Neural progenitor cell (in vitro differentiated cells): ENCODE measurements at places on chromosomes 6 and 20. TPM values are rescaled to one million over a fixed set of nuclear protein-coding genes. Genes with fewer than 3 reads are reported as not detected.

DNA sequence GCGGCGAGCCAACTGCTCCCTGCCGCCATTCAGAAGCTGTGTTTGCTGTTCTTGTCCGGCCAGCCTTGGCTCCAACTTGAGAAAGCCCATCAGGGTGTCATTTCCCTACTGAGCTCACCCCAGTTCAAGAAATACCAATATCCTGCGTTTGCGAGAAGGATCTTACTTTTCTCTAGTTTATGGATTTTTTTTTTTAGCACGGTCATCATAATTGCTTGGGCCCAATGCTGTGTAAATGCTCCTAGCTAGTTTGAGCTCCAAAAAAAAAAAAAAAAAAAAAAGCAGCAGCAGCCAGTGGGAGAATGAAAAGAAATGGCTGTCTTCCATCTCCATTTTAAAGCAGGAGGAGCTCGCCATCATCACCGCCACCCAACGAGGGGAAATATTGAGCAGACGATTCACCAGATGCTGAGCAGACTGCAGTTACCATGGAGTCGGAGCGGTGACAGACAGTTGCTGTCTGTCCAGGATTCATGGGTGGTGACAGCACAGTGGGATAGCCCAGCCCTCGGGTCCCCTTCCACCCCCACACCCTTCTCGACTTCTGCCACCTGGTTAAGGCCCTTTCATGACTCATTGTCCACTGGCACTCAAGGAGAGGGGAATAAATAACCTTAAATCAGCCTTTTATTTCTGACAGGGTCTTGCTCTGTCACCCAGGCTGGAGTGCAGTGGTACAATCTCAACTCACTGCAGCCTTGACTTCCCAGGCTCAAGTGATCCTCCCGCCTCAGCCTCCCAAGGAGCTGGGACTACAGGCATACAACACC lies 132.4 kb upstream of the SNX9 start:
- DNase-seq, result no peak

The SRMS gene
- total RNA-seq, result not detected in 2 replicates

The KIF3B gene
- total RNA-seq, result 16.8 and 20.9 TPM in 2 replicates

The PHACTR2 gene
- total RNA-seq, result 36.0 and 45.4 TPM in 2 replicates

DNA sequence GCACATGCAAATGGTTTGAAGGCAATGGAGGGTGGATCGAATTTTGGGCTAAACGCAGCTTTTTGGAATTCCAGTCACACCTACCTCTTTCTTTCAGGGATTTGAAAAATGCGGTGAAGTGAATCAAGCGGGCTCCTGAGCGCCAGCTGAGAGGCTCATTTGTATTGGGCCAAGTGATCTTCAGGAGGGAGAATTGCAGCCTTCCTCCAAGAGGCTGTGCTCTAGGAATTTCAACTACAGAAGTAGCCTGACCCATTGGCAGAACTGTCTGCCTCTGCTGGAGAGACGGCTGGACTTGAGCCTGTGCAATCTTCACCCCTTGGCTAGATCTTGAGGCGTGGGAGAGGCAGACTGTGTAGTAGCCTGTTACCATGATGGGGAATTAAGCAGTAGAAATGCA lies 5.7 kb upstream of the TIAM2 start:
- DNase-seq, result peak; percentile 29

DNA sequence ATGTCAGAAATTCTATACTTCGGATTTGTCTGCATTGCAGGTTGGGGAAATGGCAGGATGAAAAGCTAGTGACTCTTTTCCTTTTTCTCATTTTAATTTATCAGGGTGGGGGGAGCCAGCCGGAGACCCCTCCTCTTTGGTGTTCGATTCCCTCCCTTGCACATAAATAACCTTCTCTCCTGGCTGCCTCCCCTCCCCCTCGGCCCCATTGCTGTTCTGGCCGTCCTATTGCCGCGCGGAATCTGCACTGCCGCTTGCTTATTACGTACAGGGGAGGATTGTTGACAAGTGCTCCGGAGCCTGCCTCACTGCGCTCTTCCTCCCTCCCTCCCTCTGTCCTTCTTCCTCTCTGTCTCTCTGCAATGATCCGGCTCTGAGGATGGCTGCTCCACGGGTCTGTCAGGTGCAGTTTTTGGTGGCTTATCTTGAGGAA lies 154.7 kb downstream of the JARID2 start:
- peak; percentile 61 for DNase-seq

GRCh38 chr6:16249971-16250370 lies 11.6 kb downstream of the GMPR start:
- peak; percentile 91 for DNase-seq

GRCh38 chr6:145756170-145756662 lies 20.9 kb upstream of the EPM2A start:
- no peak for DNase-seq
